NCI-H2107 (cell line): ENCODE measurements at places on chromosomes 13 and 19.

GRCh38 chr19:46350758-46351159 is 3.9 kb downstream of the PPP5C start:
- DNase-seq, result no peak

DNA sequence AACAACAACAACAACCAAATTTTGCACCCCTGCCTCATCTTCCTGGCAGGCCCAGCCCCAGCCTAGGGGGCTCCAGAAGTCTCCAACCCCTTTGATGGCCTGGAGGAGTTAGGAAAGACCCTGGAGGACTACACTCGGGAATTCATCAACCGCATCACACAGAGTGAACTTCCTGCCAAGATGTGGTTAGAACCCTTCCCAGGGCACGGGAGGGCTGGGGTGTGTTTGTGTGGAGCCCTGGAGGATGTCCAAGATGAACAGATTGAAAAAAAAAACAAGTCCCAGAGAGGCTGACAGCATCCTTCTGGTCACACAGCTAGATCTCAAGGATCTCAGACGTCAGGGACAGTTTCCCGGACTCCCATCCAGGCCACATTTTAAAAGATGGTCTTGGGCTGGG is 13.3 kb downstream of the APOC1 start:
- no peak for DNase-seq

- DNase-seq, result no peak
These were observed 34.9 kb downstream of the STARD13 start for GRCh38 chr13:33250609-33251008.

DNA sequence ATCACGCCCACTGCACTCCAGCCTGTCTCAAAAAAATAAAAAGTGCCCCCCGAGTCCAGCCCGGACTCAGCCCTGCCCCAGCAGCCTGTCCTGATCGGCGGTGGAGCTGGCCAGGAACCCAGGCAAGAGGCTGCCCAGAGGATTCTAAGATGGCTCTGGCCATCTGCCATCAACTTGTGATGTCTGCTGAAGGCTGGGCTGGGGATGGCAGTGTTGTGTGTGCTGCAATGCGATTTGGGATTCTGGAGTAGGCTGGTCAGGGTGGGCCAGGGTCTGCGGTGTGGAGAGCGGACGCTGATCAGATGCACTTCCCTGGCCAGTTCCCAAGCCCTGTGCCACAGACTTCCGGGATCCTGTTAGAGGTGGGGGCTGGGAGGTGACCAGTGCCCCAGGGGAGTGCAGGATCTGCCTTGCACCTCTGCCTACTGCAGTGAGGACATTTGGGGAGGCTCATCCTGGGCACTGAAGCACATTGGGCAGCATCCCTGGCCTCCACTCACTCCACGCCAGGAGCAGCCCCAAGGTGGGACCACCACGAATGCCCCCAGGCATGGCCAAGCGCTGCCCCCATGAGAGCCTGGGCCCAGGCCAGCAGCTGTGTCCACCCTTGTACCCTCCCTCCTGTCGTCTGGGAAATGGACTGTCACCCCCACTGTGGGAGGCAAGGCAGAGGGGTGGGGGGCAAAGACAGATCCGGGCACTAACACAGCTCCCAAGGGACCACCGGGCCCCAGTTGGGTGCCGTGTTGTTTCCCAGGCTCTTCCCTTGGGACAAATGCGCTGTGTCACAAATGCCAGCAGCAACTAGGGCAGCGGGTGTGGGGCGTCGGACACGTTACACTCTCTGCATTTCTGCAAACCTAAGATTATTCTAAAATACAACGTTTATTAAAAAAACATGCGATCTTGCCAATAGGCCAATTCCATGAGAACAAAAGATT is 3.4 kb upstream of the TBXA2R start:
- DNase-seq, result no peak
